ENCODE measurements at places on chromosomes 1 and 21. TPM values are rescaled to one million over a fixed set of nuclear protein-coding genes. Genes with fewer than 3 reads are reported as not detected.

CACNA1S gene
- not detected for total RNA-seq

PDZK1IP1 gene
- not detected for total RNA-seq

RUNX3 gene
- total RNA-seq, result 112 TPM

TSEN15 gene
- 48.3 TPM for total RNA-seq

Data from activated CD4-positive, alpha-beta T cell treated with anti-CD3 and anti-CD28 coated beads, Interleukin-2, amount 10 ng/mL, durations not matched to agents 24 days and 14 days (primary cell).